ENCODE measurements at places on chromosomes 16 and 17.

- peak; percentile 63 for DNase-seq
These were observed 5.2 kb upstream of the NUBP1 start for GRCh38 chr16:10738231-10739077.

- no peak for DNase-seq
These were observed 6.5 kb downstream of the MOSMO start for GRCh38 chr16:22014271-22014873.

DNA sequence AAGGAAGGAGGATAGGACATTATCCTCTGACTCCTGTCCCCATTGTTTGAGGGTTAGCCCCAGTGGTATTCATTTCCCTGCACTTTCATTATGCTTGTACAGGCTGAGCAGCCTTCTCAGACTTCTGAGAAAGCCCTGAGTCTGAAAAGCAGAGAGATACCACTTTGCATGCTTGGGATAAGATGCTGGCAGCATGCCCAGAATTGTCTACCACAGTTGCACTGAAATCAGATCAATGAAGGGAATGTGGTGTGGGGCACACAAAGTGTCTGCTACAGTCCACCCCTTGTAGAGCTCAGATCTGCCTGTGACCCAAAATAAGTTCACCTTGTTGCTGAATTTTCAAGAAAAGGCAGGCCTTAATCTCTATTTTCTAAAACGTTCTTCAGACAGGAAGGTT, 160.6 kb downstream of the CCT6B start:
- no peak for DNase-seq

GRCh38 chr17:78434455-78435329, 56.2 kb downstream of the PGS1 start:
- DNase-seq, result no peak

DNA sequence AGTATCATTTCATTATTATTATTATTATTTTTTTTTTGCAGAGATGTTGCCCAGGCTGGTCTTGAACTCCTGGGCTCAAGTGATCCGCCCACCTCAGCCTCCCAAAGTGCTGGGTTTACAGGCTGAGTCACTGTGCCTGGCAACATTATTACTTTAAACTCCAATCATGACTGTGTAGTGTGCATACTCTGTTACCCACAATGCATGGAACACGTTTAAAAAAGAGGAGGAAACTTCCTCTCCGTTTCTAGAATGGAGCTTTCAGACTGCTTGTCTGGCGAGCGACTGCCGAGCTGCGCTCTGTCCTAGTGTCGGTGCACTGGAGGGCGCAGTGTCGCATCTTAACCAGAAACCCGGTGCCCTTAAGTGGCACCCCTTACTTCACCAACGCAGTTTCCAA, 22.1 kb upstream of the FASN start:
- no peak for DNase-seq

DNA sequence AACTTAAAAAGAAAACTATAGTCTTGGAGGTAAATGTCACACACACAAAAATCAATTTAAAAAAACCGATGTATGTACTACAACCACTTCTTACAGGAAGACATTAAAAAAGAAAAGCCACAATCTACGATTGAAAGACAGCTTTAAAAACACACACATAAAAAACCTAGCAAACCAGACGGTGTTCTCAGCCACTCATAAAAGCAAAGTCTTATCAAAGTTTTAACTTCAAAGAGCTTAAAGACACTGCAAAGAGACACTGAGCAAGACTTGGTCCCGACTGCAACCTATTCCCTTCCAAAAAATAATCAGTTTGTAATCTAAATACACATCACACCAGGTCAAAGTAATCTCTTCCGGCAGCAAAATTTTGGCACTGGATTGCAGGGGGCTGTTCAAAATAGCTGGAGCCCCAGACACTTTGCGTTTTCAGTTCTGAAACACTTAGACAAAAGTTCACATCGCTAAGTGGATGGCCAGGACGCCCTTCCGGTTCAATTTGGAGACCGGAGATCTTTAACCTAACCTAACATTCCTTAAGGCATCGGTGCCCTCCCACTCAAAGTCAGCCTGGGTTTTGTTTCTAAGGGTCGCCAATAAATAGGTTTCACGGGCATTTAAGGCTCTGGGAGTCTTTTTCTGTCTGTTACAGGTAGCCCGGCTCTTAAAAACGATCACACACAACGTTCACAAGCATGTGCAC, 2.6 kb downstream of the ZCCHC14 start:
- DNase-seq, result no peak

DNA sequence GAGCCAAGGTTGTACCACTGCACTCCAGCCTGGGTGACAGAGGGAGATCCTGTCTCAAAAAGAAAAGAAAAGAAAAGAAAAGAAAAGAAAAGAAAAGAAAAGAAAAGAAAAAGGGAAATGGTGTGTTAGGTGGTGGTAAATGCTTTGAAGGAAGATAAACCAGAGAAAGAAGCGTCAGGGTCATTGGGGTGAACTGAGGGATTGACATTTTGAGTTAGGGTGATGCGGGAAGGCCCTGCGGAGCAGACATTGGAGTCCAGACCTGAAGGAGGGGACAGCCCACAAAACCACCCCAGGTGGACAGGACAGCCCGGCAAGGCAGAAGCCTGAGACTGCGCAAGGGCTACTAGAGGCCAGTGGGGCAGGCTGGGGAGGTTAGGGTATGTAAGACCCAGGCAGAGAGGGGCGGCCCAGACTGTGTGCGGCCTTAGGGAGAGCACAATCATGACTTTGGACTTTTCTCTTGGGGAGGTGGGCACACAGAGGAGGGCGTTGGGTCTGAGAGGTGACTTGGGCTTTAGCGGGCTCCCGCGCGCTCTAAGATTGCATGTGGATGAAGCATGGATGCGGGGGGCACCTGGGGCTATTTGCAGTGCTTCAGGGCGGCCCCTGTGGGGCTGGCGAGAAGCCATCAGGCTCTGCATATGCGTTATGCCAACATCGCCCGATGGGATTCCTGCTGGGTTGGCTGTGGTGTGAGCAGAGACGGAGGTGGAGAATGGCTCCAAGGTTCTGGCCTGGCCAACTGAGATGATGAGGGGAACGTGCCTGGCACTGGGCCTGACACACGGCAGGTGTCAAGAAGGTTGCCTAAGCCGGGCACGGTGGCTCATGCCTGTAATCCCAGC, 3.3 kb upstream of the GAA start:
- DNase-seq, result no peak

- DNase-seq, result no peak
These were observed 15.2 kb upstream of the HERPUD1 start for GRCh38 chr16:56916571-56917403.

GRCh38 chr16:57257455-57258070, 12.5 kb downstream of the ARL2BP start:
- DNase-seq, result peak; percentile 45

- no peak for DNase-seq
These were observed 323.0 kb downstream of the C16orf95 start for GRCh38 chr16:86994215-86994614.

DNA sequence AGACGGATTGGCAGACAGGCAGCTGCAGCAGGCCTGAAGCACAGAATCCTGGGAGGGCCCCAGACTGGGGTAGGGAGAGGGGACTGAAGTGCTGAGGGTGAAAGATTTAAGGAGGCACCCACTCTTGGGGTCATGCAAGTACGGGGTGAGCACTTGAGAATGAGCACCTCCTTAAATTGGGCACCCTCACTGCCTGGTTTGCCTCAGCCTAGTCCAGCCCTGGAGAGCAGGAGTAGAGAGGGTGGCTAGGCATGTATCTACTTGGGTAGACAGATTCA, 154.1 kb upstream of the CDC42EP4 start:
- no peak for DNase-seq

DNA sequence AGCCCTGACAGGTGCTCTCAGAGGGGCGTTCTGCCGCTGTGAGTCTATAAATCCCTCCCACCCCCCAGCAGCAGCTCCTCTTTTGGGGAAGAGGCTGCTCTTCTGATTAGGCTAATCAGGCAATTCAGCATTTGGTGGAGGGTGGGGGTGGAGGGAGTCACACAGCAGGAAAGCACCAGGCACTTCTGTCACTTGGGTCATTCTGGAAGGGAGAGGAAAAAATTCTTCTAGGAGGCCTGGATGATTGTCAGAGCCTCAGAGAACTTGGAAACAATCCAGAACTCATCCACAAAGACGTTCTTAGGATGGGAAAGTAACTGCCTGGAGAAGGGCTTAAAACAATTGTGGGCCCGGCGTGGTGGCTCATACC, 7.3 kb upstream of the SSTR2 start:
- DNase-seq, result no peak

DNA sequence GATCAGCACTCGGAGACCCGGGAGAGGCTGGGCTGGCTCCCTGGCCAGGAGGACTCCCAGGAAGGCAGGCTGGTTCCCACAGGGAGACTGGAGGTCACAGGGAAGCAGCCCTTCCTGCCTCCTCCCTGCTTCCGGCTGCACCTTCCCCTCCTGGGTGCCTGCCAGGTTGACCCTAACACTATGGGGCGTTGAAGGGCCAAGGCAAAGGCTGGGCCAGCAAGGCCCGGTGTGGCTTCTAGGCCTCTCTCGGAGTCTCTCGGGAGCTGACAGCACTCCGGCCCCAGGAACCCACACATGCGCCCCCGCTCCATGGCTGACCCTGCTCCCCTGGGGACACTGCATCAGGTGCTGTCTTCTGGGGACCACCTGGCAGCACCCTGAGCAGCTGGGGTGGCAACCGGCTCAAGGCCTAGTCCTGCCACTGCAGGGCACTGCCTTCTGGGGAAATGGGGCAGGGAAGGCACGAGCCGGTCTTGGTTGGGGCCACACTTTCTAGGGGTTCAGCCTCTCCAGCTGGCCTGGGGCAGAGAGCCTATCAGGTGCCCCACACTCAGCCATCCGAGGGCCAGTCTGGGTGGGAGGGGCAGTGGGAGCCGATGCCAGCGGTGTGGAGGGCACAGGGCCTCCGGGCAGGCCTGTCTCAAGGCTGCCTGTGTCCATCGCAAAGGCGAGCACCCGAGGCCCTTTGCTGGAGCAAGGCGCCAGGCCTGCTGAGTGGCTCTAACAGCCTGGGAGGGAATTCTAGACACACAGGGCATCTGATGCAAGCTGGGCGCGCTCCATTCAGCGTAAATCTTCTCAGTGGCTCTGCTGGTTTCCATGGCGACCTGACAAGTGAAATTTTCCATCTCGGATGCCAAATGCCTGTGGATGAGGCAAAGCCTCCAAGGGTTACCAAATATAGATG, 5.6 kb upstream of the MTSS2 start:
- no peak for DNase-seq

DNA sequence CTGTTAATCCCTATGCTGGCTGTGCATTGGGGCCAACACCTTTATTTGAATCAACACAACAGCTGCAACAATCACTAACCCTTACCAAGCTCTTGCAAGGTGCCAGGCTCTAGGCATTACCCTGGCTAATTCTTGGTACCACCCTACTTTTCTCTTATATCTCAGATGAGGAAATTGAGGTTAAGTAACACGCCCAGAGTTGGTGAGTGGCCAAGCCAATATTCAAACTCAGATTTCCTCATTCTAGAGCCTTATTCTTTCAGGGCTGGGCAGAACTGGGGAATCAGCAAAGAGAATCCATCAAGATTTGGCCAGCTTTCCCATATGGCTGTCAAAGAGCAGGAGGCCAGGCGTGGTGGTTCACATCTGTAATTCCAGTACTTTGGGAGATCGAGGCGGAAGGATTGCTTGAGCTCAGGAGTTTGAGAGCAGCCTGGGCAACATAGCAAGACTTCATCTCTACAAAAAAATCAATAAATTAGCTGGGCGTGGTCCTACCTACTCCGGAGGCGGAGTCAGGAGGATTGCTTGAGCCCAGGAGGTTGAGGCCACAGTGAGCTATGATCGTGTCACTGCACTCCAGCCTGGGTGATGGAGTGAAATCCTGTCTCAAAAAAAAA, 23.7 kb downstream of the ARSG start:
- no peak for DNase-seq

DNA sequence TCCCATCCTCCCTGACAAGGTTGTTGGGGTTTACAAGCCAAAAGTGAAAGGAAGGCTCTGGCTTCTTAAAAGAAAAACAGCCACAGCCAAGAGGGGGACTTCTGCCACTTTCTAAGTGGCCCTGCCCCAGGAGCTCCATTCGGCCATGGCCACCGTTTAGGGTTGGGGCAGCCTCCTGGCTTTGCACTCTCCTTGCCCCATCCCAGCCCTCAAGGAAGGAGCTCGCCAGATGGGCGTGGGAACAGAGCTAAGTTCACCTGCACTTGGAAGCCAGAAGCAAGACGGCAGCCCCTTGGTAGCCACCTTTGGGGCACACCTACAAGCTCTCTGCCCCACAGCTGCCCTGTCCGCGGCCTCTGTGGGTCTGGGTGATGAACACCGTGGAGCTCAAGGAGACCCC, 122.4 kb upstream of the CDC42EP4 start:
- no peak for DNase-seq

DNA sequence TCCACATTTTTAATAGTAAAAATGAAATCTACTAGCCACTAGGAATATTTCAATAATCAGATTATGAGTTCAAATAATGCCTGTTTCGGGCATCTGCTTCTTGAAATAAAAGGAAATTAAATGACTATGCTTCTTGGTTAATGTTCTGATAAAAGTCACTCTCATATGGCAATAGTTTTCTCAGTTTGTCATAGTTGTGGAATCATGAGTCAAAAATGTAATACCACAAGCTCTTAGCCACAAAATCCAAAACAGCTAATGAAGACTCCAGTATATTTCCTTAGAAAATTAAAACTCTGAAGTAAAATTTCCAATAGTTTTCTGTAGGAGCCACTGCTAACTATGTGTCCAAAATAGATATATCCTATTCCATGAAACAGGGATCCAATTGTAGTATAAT, 676.3 kb upstream of the CDH8 start:
- DNase-seq, result no peak

GRCh38 chr16:15529673-15530072, 95.3 kb downstream of the BMERB1 start:
- DNase-seq, result no peak

DNA sequence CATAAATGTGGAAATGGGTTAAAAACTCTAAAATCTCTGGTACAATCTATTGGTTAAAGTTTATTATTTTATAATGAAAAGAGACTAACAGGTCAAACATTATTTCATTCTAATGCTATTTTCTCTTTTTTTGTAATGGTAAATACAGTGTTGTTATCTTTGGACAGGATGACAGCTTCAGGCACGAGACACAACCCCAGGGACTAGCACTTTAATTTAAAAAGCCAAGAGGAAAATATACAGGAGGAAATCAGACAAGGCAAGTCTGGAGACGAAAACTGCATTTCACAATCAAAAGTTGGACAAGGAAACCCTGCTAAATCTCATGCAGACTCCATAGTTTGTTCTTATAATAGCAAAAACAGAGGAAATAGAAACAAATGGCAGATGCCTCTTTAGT, 589.1 kb upstream of the CDH8 start:
- no peak for DNase-seq

- peak; percentile 46 for DNase-seq
These were observed 386.1 kb downstream of the SEC14L1 start for GRCh38 chr17:77526728-77527350.

GRCh38 chr16:88727871-88728270, 21.6 kb downstream of the CTU2 start:
- DNase-seq, result no peak

GRCh38 chr16:67170168-67170948, at the start of gene NOL3:
NOL3 (plus strand) TSS chr16:67170538.
- DNase-seq, result peak; percentile 84
